ENCODE measurements at places on chromosomes 16 and 17.

DNA sequence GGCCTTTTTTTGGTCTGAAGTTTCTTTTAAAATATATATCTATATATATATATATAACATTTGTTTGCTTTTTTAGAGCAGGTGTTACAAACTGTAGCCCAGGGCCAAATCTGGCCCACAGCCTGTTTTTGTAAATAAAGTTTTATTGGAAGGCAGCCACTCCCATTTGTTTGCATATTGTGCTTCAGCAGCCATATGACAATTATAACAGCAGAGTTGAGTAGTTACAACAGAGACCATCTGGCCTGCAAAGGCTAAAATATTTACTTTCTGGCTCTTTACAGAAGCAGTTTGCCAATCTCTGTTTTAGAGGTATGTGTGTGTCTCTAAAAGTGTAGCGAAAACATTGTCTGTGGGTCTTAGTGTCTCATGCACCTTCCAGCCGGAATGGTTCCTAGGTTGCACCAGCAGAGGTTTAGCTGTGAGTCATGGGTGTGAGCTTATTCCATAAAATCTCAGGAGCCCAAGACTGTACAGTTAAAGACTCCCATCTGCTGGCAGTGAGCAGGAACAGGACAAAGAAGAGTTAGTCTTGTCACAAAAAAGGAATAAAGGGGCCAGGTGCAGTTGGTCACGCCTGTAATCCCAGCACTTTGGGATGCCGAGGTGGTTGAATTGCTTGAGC, 23.8 kb downstream of the LCMT1 start:
- no peak for DNase-seq

DNA sequence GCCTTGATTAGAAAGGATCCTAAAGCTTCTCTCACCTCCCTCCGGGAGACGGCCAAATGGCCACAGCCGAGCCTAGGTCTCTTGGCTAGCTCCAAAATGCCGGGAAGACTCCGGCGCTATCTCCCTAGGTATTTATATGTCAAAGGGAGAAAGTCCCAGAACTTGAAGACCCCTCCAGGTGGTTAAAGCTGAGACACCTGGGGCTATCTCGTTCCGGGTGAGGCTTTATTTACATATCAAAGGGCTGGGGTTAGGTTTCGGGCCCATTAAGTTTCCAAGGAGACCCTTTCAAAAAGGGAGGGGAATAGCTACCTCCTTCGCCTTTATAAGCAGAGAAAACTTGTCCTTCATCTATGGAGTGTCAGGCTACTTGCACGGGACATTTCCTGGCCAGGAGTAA, 70.9 kb upstream of the KIFC3 start:
- no peak for DNase-seq

- peak; percentile 52 for DNase-seq
Observed at GRCh38 chr16:12398029-12398682, 405.5 kb downstream of the CPPED1 start.

DNA sequence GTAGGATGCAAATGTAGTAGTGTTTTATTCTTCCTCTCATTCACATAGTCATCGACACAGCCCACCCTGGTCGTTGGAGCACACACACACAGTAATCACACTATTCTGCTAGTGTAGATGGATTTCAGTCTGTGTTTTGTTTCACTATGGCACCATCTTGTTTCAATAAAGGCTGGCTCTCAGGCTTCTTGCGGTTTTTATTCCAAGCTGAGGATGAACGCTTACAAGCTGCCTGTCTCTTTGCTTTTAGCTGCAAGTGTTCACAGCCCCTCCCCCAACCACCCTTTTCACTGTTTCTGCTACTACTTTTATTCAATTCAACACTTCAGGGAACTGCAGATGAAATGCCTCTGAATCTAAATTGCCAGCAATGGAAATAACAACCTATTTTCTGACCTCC, 140.9 kb upstream of the PMFBP1 start:
- no peak for DNase-seq

DNA sequence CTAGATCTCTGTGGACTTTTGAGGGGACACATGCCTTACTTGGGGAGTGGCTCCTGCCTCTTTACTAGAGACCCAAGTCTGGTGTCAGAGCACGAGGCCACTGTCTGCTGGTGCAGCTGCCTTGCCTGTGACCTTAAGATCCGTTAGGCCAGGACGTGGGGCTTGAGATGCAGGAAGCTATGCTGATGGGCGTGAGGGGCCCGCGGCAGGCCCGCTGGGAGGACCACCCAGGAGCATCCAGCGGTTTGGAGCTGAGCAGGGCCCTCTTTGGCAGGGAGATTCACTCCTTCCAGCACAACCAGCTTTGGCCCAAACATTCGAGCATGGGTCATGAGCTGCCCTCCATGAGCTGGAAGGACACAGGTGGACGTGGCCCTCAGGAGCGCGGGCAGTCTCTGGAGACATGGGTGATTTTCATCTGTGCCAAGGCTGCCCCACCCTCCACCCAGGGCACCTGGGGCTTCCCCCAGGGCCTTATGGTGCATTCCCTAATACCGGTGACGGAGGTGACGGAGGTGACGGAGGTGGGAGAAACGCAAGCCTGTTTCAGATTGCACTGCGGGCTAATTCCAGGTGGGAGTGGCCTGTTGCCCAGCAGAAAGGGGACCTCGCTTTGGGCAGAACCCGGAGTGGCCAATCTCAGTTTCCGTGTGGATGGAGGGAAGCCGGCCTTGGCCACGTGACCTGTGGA, 12.7 kb downstream of the LGALS3BP start:
- DNase-seq, result no peak

GRCh38 chr16:61042737-61043136, 993.5 kb downstream of the CDH8 start:
- no peak for DNase-seq

- DNase-seq, result no peak
Observed at GRCh38 chr16:82699260-82699659, 72.5 kb downstream of the CDH13 start.

GRCh38 chr16:21613361-21613760, 14.0 kb downstream of the METTL9 start:
- no peak for DNase-seq

DNA sequence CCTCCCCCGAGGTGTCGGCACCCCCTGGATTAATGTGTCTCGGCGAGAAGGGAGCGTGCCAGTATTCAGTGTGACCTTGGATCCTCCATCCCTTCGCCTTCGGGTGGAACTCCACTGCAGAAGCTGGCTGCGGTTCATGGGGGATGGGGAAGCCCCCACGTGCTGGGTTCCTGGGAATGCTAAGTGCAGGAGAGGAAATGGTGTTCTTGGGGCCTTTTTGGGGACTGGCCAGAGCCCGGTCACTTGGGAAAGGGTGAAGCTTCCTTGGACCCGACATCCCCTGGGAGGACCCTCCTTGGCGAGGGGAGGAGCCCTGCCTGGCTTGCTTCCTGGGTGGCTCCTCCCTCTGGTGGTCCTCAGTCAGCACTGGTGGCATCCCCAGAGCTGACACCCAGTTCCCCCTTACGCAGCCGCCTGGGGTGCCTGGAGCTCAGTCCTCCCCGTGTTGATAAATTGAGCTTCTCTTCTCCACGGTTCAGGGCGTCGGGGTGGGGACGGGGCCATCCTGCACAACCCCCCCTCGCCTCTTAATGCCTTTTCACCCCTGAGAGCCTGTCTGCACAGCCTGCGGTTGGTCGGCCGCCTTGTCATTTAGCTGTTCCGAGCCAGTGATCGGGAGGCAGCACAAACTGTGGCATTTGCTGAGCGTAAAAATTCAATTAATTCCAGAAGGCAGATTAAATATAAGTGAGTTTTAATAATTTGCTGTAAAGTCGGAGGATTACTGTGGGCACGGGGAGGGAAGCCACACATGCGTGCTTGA, 30.7 kb upstream of the GSE1 start:
- DNase-seq, result no peak

GRCh38 chr16:78925083-78925767, 675.3 kb downstream of the MAF start:
- no peak for DNase-seq

- no peak for DNase-seq
Observed at GRCh38 chr17:81404558-81405165, 9.4 kb downstream of the BAHCC1 start.

DNA sequence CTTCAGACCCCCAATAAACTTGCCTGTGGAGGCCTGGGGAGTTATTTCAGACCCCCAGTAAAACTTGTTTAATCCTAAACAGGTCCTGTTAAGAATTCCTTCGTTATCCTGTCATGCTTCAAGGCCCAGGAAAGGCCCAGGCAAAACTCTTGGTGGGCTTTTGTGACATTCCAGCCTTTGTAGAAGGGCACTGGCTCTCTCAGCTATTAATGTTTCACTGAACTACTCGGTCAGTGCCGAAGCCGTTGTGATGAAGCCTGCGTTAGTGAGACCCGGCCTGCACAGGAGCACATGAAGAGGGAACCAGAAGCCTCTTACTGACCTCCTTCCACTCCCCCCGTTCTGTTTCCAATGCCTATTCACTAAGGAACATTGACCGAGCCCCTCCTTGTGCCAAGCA, 47.4 kb upstream of the PLCG2 start:
- no peak for DNase-seq

DNA sequence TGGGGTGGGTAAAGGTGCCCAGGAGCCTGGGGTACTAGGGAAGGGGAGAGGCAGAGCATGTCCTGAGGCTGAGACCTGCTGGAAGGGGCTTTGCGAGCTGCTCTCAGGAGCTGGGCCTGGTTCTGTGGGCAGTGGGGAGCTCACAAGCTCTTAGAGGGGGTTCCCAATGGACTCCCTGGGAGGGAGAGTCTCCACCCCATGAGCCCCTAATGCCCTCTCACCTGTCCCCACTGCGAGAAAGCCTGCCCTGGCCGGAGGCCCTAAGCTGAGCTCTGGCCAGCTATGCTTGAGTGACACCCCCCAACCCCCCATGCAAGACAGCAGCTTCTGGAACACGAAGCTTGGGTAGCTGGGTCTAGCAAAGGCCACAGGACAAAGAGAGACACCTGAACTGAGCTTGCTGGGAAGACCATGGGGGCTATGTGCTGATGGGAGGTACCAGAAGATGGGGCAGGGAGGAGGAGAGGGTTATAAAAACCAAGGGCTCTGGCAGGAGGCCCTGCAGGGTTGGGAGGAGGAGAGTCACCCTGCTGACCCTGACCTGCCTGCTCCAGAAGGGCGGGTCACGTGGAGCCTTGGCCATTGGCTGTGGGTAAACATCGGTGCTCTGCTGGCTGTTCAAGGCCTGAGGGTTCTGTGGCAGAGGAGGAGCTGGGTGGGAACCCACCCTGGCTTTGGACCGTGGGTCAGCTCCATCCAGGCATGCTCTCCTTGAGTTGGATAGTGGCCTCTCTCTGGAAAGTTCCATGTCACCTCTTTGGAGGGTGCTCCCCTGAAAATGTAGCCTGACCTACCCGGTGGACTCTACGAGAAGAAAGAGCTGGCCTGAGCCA, 106.7 kb downstream of the RAB11FIP4 start:
- DNase-seq, result no peak

DNA sequence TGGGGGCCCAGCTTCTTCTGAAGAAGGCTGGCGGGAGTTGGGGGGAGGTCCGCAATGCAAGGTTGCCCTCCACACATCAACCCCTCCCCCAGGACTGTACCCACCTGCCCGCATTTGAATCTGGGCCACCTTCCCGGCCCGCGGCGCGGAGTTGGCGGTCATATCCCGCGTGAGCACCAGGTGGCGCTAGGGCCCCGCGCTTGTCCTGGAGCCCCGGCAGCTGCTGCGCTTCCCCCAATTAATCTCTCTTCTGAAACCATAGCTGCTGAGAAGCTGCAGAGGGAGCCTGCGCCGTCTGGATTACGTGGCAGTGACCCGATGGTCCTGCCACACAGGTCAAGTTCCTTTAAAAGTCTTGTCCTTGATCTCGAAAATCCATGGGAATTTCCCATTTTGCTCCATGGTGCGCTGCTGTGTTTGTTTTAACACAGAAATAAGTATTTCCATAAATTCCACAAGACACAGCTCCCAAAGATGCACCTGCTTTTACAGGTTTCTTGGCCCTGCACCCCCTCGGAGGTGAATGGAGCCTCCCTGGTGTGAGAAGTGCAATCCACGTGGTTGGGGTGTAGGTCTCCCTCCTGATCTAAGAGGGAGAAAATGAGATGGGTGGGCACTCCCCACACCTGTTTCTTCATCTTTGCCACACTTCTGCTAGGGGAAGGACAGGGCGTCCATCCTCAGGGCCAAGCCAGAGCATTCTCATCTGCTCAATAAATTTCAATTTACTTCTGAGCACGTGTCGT, 22.1 kb downstream of the COX4I1 start:
- DNase-seq, result peak; percentile 88

GRCh38 chr17:55354941-55355340, 66.7 kb downstream of the MMD start:
- no peak for DNase-seq

DNA sequence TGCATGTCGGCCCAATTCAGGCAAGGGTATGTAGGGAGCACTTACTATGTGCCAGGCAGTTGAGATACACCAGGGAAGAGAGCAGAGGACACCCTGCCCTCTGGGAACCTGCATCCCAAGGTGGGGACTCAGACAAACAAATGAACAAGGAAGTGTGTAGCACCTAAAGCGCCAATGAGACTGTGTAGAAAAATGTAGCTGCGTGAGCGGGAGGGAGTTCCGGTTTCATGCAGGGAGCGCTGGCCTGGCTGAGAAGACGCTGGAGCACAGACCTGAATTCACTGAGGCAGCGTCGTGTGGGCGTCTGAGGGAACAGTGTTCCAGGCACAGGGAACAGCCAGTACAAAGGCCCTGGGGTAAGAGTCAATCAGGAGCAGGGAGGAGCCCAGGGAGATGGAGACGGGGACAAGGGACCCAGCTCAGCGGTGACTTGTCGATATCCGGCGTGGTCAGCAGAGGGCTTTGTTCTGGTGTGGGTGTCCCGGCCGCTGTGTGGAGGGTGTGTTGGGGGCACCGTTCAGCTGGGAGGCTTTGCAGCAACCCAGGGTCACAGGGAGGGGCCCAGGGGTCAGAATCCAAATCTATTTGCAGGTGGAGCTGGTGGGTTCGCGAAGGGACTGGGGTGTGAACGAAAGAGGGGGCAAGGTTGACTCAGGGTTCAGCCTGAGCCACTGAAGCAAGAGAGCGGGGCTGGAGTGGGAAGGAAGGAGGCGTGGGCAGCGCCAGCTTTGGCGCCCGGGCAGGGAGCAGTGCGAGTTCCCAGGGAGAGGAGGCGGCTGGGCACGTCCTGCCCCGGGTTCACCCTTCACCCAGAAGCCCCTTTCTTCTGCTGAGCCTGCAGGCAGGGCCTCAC, 17.8 kb upstream of the OSGIN1 start:
- DNase-seq, result no peak

DNA sequence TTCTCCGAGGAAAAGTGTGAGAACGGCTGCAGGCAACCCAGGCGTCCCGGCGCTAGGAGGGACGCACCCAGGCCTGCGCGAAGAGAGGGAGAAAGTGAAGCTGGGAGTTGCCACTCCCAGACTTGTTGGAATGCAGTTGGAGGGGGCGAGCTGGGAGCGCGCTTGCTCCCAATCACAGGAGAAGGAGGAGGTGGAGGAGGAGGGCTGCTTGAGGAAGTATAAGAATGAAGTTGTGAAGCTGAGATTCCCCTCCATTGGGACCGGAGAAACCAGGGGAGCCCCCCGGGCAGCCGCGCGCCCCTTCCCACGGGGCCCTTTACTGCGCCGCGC, at the start of gene ERBB2:
TSS of gene ERBB2 (plus strand) at position 247 of the 330 bp plus-strand sequence. CDS start 175 bp downstream, outside the sequence.
- DNase-seq, result peak; percentile 87

DNA sequence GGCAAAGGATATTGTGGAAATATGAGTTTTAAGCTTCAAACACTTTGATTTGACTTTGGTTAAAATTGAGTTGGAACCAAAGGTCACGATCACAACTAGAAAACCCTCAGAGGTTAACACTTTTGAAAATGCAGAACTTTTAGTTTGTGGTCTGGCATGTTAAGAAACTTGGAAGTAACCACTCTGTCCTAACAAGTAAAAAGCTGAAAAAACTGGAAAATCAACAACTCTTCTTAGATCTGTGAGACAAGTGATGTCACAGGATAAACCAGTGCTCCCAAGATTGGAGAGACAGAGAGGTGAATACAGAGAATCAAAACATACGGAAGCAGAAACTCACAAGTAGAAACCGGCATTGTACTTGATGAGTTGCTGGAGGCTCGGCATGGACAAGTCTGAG, 17.4 kb downstream of the MFSD6L start:
- DNase-seq, result no peak

- peak; percentile 49 for DNase-seq
Observed at GRCh38 chr17:79923974-79924638, 84.9 kb upstream of the CBX4 start.
